Neural progenitor cell (in vitro differentiated cells): ENCODE measurements at places on chromosomes 12 and 14.

DNA sequence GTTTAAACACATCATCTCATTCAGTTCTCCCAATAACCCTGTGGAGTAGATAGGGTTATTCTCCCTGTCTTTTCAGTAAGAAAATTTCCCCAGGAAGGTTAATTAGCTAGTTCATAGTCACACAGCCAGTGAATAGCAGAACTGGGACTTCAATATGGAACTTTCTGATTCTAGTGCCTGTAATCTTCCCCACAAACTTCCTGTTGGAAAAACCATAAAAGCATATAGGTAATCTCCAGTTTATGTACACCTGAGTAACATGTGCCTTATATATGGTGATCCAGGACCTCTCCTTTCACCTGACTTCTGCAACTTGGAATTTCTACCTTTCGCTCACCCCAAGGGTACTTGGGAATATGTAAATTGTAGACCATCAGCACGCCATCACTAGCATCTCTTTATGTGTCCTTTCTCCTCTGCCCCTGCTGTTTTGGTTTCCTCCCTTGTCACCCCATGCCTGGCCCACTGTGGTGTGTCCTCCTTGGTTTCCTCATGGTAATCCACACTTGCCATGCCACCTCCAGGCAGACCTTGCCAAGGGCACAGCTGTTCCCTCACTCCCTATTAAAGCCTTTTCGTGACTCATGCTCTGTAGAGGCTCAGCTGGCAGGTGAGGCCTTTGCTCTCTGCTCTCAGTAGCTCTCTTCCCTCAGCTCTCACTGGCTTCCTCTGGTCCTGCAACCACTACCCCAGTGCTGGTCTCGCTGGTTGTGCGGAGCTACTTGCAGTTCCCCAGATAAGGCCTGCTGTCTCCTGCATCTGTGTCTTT, 16.7 kb downstream of the TBC1D30 start:
- DNase-seq = no peak

DNA sequence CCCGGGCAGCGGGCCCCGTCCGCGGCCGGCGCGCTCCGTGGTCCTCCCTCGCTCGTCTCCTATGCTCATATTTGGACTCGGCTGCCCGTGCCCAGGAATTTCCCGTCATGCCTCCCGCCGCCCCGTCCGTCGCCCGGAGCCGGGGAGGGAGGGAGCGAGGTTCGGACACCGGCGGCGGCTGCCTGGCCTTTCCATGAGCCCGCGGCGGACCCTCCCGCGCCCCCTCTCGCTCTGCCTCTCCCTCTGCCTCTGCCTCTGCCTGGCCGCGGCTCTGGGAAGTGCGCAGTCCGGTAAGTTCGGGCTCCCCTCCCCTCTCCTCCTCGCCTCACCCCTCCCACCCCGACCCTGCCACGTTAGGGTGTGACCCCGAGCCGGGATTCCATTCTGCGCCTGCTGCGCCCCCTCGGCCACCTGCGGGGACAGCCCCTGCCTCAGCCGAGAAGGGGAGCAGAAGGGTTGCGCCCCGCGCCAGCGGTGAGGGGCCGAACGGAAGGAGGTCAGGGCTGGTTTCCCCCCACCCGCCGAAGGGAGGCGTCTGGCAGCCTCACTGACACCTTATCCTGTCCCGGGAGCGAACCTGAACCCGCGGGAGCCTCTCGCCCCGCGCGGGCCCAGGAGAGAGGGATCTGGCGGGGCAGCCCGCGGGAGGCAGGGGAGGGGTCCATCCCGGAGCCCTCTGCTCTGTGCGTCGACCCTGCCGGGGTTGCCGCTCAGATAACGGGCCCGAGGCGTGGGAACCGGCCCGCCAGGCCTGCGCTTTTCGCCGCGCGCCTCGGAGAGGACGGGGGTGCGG, at the start of gene MSRB3:
TSS of gene MSRB3 (plus strand) at position 108 of the 793 bp plus-strand sequence. CDS start 29,897 bp downstream, outside the sequence.
- DNase-seq = peak; percentile 92

GRCh38 chr12:51832354-51833107, 16.0 kb downstream of the FIGNL2 start:
- no peak for DNase-seq

DNA sequence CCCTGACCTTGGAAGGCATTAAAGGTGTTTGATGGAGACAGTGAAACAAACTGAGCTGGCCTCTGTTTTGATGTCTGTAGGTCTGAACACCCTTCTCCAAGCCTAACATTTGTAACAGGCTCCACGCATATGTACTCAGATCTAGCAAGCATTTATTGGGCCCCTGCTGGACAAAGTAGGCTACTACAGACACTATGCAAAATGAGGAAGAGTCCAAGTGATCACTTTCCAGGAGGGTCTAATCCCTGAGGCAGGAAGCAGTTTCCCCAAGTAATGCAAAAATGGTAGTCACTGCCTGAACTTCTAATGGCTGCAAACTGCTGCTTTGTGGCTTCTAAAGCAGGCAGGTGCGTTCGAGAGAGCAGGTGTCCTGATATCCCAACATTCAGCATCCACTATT, 405.8 kb downstream of the MED13L start:
- DNase-seq = peak; percentile 71

GRCh38 chr12:110782094-110782493, 39.4 kb upstream of the PPP1CC start:
- DNase-seq = no peak
